CD4-positive, alpha-beta T cell treated with Interferon gamma for 1 hour (primary cell): ENCODE measurements at places on chromosomes 5 and 9.

DNA sequence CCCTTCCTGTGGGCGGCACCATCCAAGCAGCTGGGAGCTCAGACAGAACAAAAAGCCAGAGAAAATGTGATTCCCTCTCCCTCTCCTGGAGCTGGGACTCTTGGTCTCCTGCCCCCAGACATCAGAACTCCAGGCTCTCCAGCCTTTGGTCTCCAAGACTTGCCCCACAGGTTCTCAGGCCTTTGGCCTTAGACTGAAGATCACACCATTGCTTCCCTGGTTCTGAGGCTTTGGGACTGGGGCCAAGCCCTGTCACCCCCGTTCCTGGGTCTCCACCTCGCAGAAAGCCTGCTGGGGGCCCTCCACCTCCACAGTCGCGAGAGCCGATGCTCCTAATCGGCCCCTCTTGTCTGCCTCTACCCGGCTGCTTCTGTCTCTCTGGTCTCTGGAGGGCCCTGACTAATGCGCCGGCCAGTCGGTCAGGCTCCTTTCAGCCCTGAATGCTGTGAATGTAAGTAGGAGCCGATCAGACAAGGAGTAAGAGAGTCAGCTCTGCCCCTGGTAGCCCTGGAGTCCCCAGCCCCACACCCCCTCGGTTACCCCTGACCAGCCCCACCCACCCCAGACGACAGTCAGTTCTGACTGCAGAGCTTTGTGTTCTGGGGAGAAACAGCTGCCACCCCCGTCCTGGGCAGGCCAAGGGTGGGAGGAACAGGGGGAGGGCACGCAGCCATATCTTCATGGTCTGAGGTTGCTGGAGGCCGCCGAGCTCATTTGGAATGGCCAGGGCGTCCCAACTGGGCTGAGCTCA lies 57.5 kb downstream of the VAV2 start:
- no peak for DNase-seq

GRCh38 chr5:22372826-22373660 lies 480.1 kb downstream of the CDH12 start:
- DNase-seq, result no peak

DNA sequence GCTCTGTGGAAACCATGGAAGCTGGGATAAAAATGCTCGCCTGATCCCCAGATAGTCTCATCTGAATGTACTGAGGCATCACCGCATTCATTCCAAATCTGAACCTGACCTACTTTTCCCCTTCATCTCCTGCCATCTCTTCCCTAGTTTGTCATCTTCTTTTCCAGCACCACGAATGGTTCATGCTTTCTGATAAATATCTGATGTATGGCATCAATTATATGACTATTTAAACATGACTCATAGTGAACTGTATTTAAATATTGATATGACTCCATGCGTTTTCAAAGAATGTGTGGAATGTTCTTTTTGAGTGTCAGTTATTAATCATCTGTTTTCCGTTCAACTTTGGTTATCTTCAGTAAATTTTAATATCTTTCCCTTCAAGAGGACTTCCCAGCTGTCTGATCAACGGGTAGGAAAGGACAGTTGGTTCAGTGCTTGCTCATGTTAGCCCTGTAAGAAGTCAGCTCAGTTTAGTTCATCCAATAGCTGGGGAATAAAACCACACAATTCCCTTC lies 21.1 kb downstream of the BASP1 start:
- DNase-seq, result no peak

GRCh38 chr9:129696944-129697655 lies 31.7 kb downstream of the PRRX2 start:
- DNase-seq, result no peak

DNA sequence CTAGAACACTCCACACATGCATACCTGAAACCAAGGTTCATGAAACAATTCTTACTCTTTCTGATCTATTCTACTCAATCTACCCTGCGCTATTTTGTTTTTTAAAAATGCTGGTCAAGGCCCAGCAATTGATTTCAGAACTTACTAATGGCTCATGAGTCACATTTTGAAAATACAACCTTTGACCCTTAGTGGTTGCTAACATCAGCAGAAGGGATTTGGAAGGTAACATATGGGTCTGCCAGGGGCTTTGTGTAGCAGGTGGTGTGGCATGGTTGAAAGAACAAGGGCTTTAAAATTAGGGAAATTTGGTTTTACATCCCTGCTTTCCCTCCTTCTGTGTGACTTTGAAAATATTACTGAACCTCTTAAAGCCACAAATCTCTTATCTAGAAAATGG lies 101.4 kb downstream of the ATG10 start:
- DNase-seq, result no peak

DNA sequence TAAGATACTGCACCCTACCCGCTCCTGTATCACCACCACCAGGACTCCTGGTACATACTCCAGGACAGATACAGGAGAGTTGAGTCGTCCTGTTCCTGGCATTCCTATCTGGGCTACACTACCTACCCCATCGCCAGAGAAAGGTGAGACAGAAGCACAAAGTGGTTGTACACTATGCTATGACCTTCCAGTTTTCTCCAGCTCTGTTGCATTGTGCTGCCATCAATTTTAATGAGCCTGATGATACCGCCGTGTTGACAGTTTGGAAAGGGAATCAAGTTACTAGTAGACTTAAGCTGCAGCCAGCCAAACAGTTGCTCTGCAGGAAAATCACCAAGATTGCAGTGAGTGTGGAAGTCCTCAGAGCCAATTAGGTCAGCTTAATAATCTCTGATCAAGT lies 35.2 kb downstream of the ANP32B start:
- no peak for DNase-seq

- DNase-seq, result no peak
These were observed 21.7 kb downstream of the LPAR1 start for GRCh38 chr9:111016426-111017045.

DNA sequence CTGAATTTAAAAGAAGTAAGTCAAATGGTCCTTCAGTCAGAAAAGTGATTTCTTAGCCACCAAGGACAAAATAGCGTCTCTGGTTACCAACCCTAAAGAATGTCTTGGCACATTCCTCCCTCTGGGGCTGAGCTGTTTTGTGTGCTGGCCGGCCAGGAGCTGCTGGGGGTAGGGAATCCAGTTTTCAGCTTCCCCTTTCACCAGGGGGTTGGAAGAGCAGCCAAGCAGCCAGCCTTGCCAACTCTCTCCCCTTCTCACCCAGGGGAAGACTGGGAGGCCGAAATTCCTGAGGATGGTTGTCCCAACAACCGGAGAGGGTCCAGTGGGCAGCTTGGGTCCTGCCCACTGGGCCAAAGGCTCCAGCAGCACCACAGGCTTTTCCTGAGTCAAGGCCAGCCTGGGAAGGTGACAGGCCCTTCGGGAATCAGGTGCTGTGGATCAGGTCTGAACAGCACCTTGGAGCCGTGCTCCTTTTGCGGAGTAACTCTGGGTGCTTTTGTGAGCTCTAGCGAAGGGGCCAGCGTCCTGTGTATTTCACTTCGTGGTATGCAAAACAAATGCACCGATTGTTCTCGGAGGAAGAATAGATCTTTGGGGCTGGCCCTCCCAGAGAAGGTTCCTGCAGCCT lies 4.2 kb downstream of the WWC1 start:
- DNase-seq, result no peak

DNA sequence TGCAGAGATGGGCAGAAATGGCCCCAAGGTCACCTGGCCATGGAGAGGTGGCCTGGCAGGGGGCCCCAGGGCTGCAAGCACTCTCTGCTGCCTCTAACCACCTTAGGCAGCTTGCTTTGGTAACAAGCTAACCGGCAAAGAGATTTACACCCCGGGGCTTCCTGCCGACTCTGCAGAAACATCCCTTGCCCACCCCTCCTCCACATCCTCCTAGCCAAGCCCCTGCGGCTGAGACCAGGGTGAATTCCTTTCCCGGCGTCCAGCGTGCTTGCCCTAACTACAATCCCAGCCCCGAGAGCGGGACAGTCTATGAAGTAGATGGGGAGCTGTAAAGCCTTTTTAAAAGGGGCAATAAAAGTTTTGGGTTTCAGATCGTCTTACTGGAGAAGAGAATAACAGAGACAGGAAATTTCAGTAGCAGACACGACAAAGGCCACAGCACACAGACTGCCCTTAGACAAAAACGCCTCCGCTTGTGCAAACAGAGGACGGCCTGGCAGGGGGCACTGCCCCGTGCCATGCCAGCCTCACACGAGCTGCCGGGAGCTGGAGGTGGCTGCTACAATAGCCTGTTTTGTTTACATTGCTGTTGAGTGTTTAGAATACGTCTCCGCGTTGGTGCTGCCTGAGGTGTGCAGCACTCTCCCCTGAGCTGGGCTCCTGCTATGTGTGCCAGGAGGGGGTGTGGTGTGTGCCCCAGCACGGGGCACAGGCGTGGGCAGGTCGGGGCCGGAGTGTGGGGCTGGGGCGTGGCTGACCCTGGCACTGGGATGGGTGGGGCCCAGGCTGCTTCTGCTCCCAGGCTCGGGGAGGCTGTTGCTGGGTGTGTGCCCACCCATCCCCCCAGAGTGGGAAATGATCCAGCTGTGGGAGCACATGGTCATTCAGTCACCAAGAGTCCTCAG lies 15.3 kb downstream of the MYMK start:
- no peak for DNase-seq

DNA sequence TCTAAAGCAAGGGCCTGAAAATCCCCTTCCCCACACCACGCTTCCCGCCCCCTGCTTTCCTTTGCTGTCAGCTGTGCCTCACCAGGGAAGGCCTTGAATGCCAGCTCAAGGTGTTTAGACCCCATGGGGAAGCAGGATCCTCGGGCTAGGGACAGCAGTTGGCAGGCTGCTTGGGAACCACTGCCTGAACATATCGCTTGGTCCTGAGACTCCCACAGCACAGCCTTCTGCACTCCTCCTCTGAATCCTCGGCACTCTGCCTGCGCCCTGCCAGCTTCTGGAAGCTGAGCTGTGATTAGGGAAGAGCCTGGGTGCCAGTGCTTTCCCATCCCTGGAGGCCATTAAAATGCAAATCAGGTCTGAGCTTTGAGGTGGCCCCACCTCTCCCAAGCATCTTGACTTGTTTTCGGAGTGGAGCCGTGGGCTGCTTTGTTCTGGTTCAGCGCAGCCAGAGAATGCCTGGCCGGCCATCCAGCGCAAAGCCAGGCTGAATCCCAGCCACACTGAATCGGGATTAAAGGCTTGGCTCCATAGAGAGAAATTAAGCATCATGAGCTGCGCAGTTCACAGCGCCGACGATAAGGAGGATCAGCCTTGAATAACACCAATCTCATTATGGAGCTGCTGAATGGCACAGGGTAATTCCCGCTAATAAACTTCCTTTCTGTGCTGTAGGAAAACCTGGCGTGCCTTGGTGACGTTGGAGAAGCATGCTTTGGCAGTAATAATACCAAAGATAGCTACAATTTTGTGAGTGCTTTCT lies 40.0 kb downstream of the AMBP start:
- DNase-seq, result no peak

DNA sequence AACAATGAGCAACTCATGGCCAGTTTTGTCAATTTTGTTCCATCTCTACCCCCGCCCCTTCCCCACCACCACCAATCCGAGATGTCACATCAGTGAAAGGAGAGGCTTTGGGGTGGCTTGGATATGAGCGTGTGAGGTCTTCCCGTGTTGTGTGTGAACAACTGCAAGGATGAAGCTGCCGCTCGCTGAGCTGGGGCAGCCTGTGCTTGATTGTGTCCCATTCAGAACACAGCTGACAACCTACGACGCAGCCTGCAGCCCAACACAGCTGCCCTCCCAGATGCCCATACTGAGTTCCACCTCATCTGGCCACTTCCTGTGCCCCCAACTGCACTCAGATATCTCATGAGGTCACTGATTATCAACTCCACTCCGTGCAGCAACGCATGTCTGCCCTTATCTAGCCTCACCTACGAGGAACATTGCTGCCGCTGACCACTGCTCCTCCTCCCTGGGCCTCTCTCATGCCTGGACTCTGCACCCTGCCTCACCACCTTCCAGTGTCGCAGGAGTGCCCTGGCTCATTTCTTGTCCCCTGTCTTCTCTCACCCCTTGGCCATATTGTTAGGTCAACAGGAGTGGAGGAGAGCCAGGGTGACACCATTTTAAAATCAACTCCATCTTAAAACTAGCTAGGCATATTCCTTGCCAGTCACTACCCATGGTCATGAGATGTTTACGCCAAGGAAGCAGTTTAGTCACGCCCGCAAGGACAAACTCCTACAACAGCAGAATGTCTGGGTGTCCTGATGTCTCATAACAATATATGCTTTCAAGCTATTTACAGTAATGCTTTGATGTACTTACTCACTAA lies 7.3 kb upstream of the IL4 start:
- DNase-seq, result peak; percentile 18

DNA sequence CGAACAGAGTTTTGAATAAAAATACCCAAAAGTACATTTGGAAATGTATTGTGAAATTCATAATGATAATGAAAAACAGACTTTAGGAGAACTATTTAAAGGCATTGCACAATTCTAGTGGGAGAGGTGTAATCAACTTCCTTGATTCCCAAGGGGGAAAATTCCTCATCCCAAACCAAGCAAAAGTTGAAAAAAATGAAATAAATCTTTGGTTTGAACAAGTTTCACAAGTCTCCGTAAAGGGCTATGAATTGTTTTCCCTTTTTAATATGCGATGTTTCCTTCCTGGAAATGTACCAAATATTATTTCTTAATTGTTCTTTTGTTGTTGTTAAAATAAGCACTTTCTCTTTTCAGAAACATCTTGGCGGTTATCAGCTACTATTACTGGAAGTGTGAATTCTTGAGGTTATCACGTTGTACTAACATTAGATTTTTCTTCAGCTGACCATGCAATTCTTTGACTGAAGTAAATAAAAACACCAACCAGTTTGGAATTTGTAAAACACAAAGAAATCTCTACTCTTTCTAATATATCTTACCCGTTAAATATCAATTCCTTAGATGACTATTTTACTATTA lies 59.3 kb downstream of the SVEP1 start:
- no peak for DNase-seq
